Epithelial cell of proximal tubule (primary cell): ENCODE measurements at places on chromosomes 11 and 22. TPM values are rescaled to one million over a fixed set of nuclear protein-coding genes. Genes with fewer than 3 reads are reported as not detected.

Gene PACSIN3
- total RNA-seq, result 66.7 and 74.4 TPM in 2 replicates

Gene PCNX3
- total RNA-seq, result 35.9 and 41.6 TPM in 2 replicates

Gene KIAA0930
- 33.2 and 40.2 TPM in 2 replicates for total RNA-seq

Gene C11orf87
- not detected in 2 replicates for total RNA-seq

Gene LDHAL6A
- not detected in 2 replicates for total RNA-seq

Gene UFD1
- 47.7 and 68.1 TPM in 2 replicates for total RNA-seq

Gene POU2AF2
- total RNA-seq, result not detected in 2 replicates

Gene MAPK8IP1
- 10.1 and 11.1 TPM in 2 replicates for total RNA-seq

Gene CPT1B
- 1.2 and 4.0 TPM in 2 replicates for total RNA-seq

Gene KLHDC7B
- total RNA-seq, result 0.07 TPM in 1 of 2 replicates, not detected in the other

Gene CBX6
- 36.7 and 43.5 TPM in 2 replicates for total RNA-seq

Gene TXN2
- 72.1 and 76.6 TPM in 2 replicates for total RNA-seq

Gene MUC5AC
- total RNA-seq, result not detected in 2 replicates

Gene GGT5
- total RNA-seq, result 0.22 and 1.3 TPM in 2 replicates

Gene FGF19
- total RNA-seq, result not detected in 2 replicates

Gene OR2AT4
- not detected in 2 replicates for total RNA-seq

Gene MISFA
- 0.36 and 1.3 TPM in 2 replicates for total RNA-seq

Gene SMIM38
- total RNA-seq, result 0.07 TPM in 1 of 2 replicates, not detected in the other

Gene OR5AP2
- total RNA-seq, result not detected in 2 replicates

Gene UCP2
- 86.2 and 139 TPM in 2 replicates for total RNA-seq

Gene OR51B2
- total RNA-seq, result not detected in 2 replicates

Gene SYT13
- 5.4 and 6.4 TPM in 2 replicates for total RNA-seq

Gene OR51B4
- total RNA-seq, result not detected in 2 replicates

Gene SPTBN2
- total RNA-seq, result 63.9 and 78.9 TPM in 2 replicates

Gene PANX2
- total RNA-seq, result 0.07 and 0.12 TPM in 2 replicates

Gene CLCF1
- total RNA-seq, result 23.8 and 44.6 TPM in 2 replicates
